Right kidney (tissue), 9 donors: ENCODE measurements at places on chromosomes 2 and 18.

DNA sequence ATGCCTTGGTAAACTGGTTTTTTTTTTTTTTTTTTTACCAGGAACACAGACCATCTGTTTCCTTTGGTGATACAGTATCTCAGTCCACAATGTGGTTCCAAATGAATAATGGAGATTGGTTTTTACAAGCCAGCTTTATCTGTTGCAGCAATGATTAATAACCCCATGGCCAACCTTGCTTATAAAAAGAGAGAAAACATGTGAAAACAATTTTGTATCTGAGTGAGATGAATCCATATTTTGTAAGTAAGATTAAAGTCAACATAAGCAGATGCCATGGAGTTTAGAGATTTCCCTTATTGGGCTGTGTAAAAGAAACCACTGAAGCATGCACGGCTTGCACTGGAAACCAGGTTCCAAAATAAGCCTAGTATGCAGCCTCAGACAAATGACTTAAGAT is 108.6 kb upstream of the CNTNAP5 start:
- DNase-seq = no peak

DNA sequence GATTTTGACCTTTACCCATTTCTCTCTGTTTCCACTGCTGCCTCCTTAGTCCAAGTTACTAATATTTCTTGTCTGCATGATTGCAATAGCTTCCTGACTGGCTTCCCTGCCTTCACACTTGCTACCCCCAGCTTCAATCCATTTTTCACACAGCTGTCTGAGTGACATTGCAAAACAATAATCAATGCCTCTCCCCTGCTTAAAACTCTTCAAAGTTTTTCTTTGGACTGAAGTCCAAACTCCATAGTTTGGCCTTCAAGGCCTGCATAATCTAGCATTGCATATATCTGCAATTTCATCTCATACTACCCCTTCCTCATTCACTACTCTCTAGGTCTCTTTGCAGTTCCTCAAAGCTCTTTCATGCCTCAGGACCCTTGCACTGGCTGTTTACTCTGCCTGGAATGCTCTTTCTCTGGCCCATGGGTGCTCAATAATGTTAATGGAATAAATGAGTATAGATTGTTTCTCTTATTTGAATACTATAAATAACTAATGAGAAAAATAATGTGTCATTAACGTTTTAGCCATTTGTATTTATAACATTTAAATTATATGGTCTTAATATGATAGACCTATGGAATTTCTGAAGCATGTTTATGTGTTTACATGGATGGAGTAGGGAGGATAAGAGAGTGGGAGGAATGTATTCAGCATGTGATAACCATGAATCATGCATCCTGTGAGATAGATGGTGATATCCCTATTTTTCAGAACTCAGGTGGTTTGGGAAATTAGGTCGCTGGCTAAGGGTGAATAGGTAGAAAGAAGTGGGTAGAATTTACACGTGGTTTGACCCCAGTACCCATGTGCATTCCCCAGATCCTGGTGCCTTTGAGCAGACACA is 5.7 kb upstream of the TMEM178A start:
- no peak for DNase-seq

DNA sequence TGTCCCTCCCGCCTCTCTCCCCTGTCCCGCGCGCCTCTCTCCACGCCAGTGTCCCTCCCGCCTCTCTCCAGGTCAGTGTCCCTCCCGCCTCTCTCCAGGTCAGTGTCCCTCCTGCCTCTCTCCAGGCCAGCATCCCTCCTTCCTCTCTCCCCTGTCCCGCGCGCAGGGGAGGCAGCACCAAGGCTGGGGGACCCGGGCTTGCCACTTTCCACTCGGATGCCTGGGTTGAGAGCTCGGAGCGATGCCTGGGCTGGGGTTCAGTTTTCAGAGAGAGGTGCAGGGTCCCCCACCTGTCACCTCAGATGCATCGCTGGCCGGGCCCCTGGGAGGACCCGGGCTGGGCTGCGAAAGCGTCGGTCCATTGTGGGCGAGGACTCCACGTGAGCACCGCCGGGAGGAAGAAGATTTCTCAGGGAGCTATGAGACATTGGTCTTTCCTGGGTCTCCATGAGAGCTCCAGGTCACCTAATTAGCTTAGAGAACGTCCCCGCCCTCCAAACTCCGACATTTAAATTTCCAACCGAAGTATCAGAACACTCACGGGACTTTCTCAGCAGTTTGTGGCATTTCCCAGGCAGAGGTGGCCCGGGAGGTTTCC is 2.1 kb downstream of the FBLN7 start:
- peak; percentile 63 for DNase-seq

- no peak for DNase-seq
Observed at GRCh38 chr18:33757037-33757436, 179.0 kb downstream of the ASXL3 start.

DNA sequence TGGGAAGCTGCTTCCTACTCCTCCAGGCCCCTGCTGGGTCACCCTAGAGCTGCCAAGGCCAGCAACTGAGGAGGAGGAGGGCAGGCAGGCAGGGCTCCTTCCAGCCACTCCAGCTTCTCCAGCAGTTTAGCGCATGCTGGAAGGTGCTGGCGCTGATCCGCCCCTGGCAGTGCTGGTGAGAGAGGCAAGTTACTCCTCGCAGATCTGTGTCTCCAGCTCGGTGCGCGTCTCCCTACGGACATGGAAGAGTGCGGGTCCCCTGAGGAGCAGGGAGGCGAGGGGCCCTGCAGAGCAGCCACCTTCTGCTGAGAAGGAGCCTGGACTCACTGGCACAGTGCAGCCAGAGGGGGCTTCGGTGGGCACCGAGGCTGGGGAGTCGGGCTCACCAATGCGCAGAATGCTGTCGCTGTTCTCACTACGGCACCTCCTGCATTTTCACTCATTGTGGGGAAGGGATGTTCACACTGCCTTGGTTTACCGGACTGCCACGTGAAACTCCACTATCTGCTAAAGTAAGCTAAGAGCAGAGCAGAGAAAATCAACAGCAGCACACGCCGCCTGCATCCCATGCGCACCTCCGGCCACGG is 206.0 kb downstream of the HDAC4 start:
- DNase-seq = no peak

DNA sequence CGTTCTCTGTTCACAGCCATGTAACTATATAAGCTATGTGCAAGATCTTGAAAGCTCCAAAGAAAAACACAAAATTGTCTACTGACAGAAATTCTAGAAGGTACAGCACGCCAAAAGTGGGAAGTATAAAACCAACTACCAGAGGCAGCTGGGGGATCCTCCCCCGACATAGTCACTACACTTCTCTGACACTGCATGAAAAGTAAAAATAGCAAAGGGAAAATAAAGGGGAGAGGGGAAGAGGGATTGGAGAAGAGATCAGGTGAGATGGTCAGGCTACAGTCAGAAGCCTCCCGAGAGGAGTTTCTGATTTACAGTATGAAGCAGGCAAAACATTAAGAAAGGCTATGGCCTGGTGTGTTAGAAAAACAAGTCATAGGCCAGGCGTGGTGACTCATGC is 39.8 kb upstream of the PCBP1 start:
- DNase-seq = no peak

- no peak for DNase-seq
Observed at GRCh38 chr2:51597086-51597485, 565.2 kb upstream of the NRXN1 start.

DNA sequence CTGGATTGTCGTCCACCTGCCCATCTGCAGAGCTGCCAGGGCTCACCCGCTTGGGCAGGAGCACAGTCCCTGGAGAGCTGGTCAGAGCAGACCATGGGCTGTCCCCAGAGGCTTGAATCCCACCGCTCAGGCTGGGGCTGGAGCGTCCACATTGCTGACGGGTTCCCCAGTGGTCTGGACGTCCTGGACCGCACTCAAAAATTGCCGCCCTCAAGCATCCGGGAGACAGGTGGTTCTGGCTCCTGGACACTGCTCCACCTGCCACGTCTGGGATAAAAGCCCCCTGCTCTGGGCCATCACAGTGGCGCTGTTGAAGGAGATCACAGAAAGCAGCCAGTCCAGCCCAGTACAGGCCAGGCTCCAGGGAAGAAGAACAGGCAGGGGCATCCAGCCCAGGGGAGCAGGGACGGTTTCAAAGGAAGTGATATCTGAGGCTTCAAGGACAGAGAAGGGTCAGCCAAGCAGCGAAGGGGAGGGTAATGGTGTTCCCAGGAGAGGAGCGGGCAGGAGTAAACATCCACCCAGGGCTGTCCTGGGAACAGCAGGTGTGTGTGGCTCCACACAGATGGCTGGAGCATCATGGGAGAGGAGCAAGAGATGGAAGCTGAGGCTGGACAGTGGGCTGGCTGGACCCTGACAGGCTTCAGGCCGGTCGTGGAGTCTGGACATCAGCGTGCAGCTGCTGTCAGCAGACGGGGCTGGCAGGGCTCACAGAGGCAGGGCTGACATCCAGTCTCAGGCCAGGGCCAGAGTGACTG is 21.9 kb upstream of the ID2 start:
- DNase-seq = no peak

- DNase-seq = peak; percentile 50
Observed at GRCh38 chr2:241659150-241659739, 21.8 kb downstream of the ATG4B start.

DNA sequence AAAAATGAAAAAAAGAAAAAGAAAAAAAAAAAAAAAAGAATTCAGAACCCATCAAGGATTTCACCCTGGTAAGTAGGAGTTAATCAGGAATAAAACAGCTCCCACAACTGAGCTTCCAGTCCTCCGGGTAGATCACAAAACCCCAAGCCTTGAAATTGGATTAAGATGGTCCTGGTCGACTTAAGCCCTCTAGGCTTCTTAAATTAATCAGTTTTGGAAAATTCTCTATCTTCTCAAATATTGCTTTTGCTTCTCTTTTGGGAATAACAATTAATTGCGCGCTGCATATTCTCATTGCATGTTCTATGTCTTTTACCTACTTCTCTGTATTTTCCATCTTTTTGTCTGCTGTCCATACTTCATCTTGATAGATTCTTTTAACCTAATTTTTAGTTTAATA is 348.0 kb upstream of the MEX3C start:
- no peak for DNase-seq

DNA sequence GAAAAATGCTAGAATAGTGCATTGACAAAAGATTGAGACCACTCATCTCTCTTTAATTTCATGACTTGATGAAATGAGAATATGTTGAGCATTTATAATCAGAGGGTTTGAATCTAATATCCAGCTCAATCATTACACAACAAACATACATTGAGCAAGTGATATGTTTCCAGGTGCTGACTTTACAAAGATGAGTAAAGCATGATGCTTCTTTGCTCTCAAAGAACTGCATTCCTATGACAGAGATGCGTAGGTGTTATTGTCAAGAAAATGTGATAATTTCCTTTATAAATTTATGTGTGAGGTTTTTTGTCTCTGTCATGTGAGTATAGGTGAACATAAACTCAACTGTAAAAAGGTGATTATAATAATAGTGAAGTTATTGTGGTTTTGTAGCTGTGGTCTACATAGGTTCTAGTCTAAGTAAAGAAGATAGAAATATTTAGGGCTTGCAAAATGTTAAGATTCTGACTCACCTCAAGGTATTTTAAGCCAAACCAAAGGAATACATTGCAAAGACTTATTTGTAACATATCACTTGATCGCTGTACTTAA is 389.8 kb downstream of the GALNT13 start:
- no peak for DNase-seq

GRCh38 chr18:77132369-77133050 is at the start of gene MBP:
Gene MBP (minus strand): TSS chr18:77132783. CDS start chr18:77105261, 27,522 bp downstream.
- DNase-seq = peak; percentile 90

DNA sequence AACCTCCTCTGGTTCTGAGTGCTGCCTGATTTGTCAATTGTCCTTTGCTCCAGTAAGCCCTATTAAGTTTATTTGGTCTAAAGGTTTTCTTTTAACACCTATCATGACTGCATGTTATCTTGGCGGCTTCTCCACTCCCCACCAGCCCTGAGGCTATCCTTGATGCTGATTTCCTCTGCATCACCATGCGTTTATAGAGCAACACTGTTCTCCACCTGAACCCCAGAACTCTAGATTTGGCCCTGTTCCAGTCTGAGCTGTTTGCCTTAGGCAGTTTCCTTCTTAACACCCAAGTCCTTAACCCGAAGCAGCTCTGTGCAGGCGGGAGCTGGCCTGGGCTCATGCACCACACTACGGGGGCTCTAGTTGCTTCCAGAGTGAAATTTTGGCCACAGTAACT is 98.2 kb upstream of the NPAS2 start:
- no peak for DNase-seq

- no peak for DNase-seq
Observed at GRCh38 chr2:186590759-186591505, 1.1 kb downstream of the ITGAV start.

DNA sequence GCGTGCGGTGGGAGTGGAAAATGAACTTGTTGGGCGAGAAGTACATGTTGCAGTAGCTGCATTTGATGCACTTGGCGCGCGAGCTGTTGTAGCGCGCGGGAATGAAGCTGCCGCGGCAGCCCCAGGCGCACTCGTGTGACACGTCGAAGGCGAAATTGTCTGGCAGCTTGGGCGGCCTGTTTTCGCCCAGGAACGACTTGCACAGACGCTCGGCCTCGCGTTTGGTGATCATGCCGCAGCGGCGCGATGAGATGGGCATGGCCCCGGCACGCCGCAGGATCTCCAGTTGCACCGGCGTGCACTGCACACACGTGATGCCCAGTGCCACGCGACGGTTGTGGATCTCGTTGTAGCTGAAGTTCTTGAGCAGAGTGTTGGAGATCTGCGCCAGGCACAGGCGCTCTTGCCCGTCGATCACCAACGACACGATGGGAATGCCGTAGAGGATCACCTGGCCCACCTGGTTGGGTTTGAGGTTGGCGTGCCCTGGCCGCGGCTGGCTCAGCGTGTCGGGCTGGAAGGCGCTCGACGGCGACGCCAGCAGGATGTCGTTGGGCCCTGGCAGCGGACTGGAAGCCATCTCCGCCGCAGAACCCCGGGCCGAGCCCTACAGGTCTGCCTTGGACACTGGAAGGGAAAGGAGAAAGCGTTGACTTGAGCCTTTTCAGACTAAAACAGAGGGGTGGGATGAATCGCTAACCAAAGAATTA is 2.7 kb downstream of the SKOR2 start:
- DNase-seq = peak; percentile 45

DNA sequence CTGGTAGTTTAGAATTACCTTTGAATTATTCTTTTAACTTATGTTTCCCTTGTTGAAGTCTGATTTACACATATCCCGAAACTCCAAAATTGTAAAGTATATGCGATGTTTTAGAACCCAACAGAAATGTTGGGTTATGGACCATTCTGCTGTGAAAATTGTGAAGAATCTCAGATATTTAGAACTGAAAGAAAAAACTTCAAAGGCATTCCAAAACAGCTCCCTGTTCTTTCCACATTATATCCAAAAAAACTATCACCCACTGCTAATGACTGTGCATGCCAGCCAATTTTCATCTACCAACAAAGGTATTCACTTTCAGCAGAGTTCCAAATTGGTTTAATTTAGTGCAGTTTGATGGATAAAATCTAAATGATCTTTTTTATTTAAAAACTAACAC is 21.5 kb upstream of the PDE1A start:
- no peak for DNase-seq

- no peak for DNase-seq
Observed at GRCh38 chr2:204234879-204235278, 298.3 kb downstream of the ICOS start.

DNA sequence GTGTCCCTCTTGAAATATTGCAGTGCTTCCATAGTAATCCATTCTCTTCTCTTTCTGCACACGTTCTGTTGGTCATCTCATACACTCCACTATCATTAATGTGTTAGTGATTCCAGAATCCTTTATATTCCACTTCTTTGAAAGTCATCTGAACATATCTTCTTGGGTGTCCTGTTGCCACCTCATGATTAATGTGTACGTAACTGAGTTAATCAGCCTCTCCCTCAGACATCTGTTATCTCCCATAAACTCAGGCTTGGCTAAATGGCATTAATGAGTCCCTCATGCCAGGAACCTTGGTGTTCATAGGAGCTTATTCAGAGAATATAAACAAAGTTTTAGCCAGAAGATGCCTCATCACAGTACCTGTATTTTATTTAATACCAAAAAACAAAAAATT is 126.4 kb downstream of the NCOA1 start:
- DNase-seq = no peak

- DNase-seq = peak; percentile 69
Observed at GRCh38 chr18:26656431-26656943, 108.1 kb upstream of the KCTD1 start.
